ENCODE measurements at places on chromosomes 2 and 18.

- no peak for DNase-seq
These were observed 28.3 kb downstream of the ANKMY1 start for GRCh38 chr2:240529344-240529999.

- no peak for DNase-seq
These were observed 354.6 kb upstream of the SETBP1 start for GRCh38 chr18:44325903-44326635.

DNA sequence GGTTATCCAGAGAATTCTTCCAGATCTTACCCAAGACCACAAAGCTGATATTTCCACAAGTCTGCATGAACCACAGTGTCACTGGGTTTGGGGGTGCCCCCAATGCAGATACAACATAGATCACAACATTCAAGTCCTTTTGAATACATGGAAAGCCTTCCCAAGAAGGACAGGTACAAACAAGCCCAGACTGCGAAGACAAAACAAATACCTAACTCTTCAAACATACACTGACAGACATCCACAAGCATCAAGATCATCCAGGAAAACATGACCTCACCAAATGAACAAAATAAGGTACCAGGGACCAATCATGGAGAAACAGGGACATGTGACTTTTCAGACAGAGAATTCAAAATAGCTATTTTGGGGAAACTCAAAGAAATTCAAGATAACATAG is 93.1 kb downstream of the MDH1 start:
- DNase-seq: no peak

GRCh38 chr2:134375935-134376334 is 122.1 kb downstream of the MGAT5 start:
- DNase-seq: no peak

GRCh38 chr18:48569139-48569914 is 30.5 kb downstream of the CTIF start:
- no peak for DNase-seq

GRCh38 chr2:40098786-40099470 is 319.9 kb upstream of the THUMPD2 start:
- no peak for DNase-seq

DNA sequence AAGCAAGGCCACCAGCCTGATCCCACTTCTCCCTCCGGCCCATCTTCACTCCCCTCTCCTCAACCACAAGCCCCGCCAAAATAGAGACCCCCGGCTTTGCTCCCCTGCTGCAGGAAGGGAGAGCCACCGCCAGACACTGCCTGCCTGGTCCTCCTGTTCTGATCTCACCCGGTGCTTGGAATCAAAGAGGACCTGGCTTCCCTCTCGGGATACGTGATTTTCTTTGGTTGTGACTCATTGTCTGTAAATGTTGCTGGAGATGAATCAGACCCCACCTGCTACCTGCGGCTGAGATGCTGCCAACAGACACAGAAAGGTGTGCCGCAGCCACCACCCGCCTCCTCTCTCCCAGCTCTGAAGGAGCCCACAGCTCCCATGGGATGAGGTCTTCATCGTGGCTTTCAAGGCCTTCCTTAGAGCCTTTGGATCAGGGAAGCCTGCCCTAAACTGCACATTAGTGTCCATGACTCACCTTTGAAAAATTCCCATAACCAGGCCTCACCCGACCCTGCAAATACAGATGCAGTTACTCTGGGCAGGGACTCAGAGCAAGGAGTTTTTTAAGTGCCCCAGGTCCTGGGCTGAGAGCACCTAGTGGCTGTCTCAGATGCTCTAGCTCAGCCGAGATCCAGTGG is 79.4 kb upstream of the ZNF532 start:
- no peak for DNase-seq

DNA sequence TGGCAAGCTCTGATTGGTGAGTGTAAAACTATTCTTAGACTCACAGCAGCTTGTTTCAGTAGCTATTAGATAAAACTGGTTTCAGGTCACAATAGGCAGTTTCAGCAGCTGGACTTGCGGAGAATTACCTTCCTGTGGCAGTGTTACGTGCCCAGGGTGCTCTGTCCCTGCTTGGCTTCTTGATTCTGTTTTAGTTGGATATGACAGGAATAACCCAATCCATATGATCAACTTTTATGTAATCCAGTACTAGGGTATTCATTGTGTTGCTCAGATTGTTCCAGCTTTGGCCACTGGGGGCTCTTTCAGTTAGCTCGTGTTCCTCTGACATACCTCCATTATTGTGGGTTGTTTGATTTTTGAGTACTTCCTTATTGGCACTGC is 43.1 kb downstream of the INPP4A start:
- no peak for DNase-seq

Data from stimulated activated CD8-positive, alpha-beta memory T cell treated with anti-CD3 and anti-CD28 coated beads, Interleukin-7, amount 100 ng/mL, for 1 hour (primary cell).